Activated gamma-delta T cell (primary cell): ENCODE measurements at places on chromosomes 6 and 20.

GRCh38 chr6:101393251-101393828 lies at the start of gene GRIK2:
Gene GRIK2 (plus strand): TSS chr6:101393708.
- DNase-seq, result no peak

- no peak for DNase-seq
These were observed 107.0 kb downstream of the CD83 start for GRCh38 chr6:14224359-14225103.

- no peak for DNase-seq
These were observed 104.7 kb upstream of the SGK1 start for GRCh38 chr6:134422426-134423231.

DNA sequence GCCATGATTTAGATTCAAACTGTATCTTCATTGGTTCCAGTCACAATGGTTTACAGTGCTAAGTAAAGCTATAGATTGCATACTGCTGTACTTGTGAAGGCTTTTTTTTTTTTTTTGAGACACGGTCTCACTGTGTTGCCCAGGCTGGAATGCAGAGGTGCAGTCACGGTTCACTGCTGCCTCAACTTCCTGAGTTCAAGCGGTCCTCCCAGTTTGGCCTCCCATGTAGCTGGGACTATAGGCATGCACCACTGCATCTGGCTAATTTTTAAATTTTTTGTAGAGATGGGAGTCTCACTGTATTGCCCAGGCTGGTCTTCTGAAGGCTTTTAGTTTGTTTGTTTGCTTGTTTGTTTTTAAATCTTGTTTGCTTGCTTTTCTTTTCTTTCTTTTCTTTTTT lies 24.9 kb downstream of the ITCH start:
- DNase-seq, result no peak

GRCh38 chr6:17813542-17813941 lies 106.8 kb upstream of the NUP153 start:
- DNase-seq, result no peak

DNA sequence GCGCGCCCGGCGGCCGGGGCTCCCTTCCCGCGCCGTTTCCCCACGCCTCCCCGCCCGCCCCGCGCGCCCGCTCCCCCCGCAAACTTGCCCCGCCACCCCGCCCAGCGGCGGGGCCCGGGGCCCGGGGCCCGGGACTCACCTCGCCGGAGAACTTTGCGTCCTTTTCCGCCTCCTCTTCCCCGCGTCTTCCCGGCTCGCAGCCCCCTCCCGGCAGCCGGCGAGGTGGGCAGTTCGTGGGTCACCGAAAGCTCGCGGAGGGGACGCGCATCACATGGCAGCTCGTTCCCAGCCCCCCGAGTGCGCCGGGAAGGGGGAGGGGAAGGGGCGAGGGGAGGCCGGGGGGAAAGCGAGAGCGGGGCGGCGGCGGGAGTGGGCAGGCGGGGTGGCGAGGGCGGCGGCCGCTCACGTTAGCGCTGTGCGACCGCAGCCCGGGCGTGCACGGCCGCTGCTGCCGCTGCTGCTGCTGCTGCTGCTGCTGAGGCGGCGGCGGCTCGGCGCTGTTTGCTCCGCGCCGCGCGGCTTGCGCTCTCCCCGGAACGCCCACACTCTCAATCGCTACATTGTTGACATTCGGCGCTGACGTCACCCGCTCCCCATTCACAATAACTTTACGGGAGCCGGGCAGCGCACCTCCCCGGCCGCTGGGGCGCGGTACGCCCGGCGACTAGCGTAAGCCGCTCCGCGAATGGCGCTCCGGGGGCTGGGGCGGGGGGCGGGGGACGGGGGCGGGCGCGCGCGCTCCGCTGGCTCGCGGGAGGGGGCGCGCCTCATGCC lies at the start of gene BACH2:
TSS of gene BACH2 (minus strand) at position 503 of the 774 bp plus-strand sequence. CDS start 287,999 bp downstream, outside the sequence.
- DNase-seq, result peak; percentile 60

- no peak for DNase-seq
These were observed 115.3 kb downstream of the LCA5 start for GRCh38 chr6:79421707-79422484.

GRCh38 chr6:136334853-136335252 lies 45.2 kb upstream of the BCLAF1 start:
- no peak for DNase-seq

- DNase-seq, result no peak
These were observed 91.3 kb downstream of the ADGRB3 start for GRCh38 chr6:68726337-68726736.

DNA sequence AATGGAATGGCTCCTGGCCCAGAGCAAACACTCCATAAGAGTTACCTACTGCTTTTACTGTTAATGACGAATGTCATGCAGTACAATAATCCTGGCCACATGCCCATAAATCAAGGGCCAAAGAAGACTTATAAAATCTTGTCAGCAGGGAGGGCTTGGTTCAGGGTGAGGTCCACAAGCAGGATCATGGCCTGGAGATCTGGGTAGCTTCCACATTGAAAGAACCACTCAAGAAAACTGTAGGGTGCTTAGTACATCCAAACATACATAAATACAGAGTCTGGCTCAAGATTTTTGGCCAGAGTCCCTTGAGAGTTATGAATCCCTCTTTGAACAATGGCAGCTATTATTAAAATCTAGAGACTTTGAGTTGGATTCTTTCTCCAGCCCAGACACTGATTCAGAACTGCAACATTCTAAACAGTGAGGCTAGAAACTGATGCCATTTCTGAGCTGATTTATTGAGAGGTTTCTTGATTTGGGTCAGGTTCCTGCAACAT lies 188.7 kb downstream of the CDC5L start:
- no peak for DNase-seq

GRCh38 chr20:35636095-35636494 lies 20.5 kb downstream of the SPAG4 start:
- no peak for DNase-seq

- no peak for DNase-seq
These were observed 657.9 kb upstream of the ZNF337 start for GRCh38 chr20:26354511-26354910.

- no peak for DNase-seq
These were observed 48.6 kb downstream of the CHMP4B start for GRCh38 chr20:33859751-33860150.

- DNase-seq, result no peak
These were observed 140.3 kb downstream of the CDC5L start for GRCh38 chr6:44527583-44528369.

GRCh38 chr6:109743739-109744138 lies 52.6 kb downstream of the FIG4 start:
- DNase-seq, result no peak

- DNase-seq, result no peak
These were observed 408 bp downstream of the PTCHD4 start for GRCh38 chr6:48110436-48111142.

- no peak for DNase-seq
These were observed 8.8 kb downstream of the CYP24A1 start for GRCh38 chr20:54165014-54165413.

- DNase-seq, result no peak
These were observed 291.1 kb downstream of the CLIC5 start for GRCh38 chr6:45724511-45724910.

GRCh38 chr6:9112544-9112943 lies 677.2 kb upstream of the SLC35B3 start:
- no peak for DNase-seq

GRCh38 chr6:33985313-33985751 lies 160.6 kb downstream of the GRM4 start:
- no peak for DNase-seq

DNA sequence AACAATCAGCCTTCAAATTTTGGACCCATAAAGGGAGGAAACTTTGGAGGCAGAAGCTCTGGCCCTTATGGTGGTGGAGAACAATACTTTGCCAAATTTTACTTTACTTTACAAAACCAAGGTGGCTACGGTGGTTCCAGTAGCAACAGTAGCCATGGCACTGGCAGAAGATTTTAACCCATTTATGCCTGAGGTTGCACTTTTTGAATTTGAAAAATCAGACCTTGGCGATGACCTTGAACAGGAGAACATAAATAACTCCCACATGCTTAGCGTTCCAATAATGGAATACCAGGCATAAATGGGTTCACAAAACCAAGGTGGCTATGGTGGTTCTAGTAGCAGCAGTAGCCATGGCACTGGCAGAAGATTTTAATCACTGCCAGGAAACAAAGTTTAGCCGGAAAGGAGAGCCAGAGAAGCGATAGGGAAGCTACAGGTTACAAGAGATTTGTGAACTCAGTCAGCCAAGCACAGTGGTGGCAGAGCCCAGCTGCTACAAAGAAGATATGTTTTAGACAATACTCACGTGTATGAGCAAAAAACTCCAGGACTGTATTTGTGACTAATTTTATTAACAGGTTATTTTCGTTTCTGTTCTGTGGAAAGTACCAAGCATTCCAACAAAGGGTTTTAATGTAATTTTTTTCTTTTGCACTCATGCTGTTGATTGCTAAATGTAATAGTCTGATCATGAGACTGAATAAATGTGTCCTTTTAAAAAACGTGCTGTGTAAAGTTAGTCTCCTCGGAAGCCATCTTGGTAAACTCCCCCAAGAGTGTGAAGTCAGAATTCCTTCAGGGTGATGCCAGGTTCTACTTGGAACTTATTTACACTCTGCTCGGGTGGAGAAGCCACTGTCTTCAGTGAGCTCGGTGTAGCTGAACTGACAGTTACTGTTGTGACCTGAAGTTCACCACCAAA lies 6.7 kb downstream of the SFT2D1 start:
- DNase-seq, result no peak

GRCh38 chr6:126804332-126805064 lies 314.0 kb upstream of the RSPO3 start:
- DNase-seq, result no peak

- no peak for DNase-seq
These were observed 50.8 kb downstream of the SMPDL3A start for GRCh38 chr6:122839906-122840305.

DNA sequence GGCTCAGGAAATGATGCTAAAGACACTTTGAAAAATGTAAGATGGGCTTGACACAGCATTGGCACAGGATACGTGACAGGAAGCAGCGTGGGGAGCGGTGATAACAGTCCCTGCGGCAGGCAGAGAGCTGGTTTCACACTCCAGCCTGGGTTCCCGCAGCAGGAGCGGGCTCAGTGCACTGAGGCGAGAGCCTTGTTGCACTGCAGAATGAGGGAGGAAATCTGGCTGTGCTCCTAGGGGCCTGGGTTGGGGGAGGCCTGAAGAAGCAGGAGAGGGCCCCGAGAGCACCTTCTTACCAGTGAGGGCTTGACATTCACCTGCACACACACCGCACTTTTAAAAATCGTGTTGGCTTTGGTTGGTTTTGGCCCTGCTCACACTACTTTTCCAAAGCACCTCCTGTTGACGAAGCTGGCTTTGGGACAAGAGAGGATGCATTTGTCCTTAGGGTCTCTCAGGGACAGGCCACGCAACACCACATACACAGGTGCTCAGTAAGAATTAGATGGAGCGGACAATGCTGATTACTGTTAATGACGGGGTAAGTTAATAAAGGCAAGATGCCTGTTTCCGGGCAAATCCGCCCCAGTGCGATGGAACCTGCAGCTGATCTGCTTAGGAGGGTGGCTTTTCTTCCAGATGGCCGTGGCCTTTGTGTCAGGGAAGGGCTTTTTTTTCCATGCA lies 49.4 kb upstream of the ARMC2 start:
- DNase-seq, result peak; percentile 26

GRCh38 chr6:163640641-163641040 lies 226.1 kb downstream of the QKI start:
- no peak for DNase-seq
